ENCODE measurements at places on chromosomes 7 and 10.

DNA sequence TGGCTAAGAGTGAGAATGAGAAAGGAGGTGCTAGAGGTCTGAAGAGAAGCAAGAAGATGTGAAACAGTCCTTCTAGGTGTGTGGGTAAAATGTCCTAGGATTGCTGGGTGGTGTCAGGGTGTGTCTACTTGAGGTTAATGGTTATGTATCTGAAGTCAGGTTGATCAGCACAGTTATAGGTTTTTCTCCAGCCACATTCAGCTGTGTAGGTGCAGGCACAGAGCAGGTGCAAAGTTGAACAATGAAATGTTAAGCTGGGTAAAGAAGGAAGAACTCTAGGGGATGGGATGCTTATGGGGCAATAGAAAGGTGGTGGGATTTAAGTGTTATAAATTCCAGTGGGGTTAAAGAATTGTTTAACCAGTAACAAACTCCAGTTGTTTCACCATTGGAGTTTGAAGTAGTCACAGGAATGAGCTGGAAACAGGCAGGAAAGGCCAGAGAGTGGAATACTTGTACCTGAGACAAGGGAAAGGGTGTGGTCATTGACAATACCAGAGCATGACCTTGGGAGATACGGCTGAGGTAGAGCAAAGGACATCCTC, 200.4 kb upstream of the YAE1 start:
- no peak for DNase-seq

- DNase-seq, result no peak
These were observed 3.0 kb downstream of the PCLO start for GRCh38 chr7:83159731-83160130.

DNA sequence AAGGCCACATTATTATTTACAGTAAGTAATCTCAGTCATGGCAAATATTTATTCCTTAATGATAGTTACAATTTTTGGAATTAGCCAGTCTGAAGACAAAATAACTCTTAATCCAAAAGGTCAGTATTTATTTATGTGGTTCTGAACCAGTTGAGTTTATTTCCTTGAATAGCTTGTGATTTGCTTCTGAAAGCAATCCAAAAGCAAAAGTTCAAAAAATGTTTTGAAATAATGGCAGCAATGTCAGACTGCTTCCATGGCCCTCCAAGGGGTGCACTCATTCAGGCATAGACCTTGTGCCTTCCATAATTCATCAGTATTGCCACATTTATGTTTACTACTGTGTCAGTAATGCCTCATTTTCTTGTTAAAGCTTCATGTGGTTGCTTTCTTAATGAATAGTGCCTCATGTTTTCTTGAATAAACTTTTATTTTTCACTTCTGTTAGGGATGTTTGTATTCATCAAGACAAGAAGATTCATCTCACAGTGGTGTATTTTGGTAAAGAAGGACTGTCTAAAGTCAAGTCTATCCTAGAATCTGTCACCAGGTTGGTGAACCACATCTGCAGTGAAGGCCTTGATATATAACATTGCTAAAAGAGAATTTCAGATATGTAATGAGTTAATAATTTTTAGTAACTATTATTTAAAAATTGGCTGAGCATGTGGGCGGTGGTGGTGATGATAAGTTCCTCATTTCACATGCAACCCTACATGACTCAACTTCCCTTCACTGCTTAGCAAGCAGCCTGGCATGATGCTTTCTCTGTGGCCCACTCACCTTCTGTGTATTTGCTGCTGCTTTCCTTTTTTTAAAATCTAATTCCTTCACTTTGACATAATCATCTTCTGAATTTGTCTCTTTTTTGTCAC, 22.0 kb downstream of the CSGALNACT2 start:
- DNase-seq, result peak; percentile 36

- DNase-seq, result no peak
These were observed 16.5 kb downstream of the NPFFR1 start for GRCh38 chr10:70267161-70267933.

- no peak for DNase-seq
These were observed 627.6 kb upstream of the PHF14 start for GRCh38 chr7:10346032-10346431.

- no peak for DNase-seq
These were observed 56.7 kb downstream of the LRRC4 start for GRCh38 chr7:127974446-127975035.

DNA sequence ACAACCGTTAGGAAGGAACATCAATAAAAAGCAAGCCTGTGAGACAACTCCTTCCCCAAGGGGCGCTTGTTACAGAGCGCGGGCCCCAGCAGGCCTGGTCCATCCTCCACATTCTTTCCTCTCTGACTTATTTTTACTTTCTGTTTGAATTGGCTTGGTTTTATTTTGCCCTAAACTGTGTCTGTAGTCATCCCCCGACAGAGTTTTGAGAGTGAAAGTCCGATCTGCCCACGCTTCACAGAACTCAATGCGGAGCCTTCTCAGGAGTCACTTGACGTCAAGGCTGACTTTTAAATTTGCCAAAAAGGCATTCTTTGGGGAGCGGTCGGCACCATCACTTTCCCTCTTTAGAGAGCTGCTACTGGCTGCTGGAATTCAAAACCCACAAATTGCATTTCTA, 150.1 kb upstream of the KLF6 start:
- peak; percentile 12 for DNase-seq

- DNase-seq, result no peak
These were observed 14.0 kb upstream of the CUX1 start for GRCh38 chr7:101803203-101804087.

DNA sequence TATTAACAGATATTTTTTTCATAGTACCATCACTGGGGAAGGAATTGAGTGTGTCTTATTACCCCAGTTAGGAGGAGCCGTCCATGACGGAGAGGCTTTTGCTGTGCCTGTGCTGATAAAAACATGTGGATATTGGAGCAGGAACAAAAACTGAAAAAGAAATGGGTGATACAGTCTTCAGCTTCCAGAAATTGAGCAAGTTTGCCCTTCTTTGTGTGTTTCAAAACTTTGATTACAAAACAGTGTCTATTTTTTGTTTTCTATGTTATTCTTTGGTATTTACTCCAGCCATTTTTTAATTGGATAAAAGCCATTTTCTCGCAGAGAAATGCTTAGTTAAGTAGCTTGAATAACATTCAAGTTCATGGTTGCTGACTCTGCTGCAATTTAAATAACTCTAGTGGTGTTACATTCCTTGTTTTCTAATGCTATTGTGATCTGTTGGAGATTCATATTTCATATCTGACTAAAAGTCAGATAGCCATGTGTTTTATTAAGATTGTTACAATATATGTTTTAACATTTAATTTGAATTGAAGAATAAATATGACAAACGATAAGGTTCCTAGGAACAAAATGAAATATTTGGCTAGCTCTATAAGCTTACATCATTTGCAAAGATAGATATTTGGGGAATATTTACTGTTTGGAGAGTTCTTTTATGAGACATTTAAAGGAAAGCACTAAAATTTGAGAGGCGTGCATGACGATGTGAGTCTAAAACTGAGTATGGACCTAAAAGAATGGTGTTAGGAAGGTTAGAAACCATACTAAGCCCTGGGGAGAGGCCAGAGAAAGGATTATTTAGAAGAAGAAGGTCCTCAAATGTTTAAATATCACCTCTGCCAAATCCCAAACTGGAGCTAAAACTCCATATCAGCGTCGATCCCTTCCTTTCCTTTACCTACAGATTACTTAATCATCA, 747.3 kb upstream of the CELF2 start:
- DNase-seq, result no peak

DNA sequence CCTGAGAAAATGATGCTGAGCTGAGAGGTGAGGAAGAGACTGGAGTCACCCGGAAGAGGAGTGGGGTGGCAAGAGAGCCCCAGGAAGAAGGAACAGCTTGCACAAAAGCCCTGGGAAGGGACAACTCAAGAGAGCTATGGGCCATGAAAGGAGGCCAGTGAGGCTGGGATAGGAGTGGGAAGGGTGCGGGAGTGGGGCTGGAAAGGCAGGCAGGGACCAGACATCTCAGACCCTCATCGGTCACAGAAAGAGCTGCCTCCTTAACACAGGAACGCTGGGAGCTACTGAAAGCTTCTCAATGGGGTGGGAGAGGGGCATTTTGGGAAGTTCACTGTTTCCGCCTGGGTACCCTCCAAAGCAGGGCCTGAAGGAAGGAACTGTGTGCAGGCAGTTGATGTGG, 122.0 kb upstream of the UNC5B start:
- DNase-seq, result no peak

DNA sequence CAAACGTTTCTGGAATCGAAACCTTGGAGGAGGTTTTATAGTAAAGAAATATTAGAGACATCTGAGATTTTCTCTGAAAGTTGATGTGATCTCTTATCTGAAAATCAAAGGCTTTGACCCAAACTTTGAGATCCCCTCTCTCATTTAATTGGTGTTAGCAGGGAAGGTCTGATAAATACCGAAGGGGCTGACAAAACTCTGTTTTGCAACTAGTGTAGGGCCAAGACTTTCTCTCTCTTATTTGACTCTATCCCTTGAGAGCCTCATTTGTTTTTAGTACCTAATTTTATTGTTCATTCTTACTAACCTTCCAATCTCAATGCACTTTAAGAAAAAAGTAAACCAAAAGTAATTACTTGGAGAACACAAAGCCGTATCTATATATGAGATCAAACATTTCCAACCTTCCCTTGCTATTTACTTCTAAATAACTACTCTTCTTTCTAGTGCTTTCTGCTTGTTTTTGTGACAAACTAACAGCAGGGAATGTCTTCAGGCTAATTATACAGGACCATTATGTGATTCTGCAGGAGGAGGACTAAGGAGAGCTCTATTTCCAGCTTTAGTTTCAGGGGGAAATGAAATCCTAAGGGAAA, 33.4 kb upstream of the NPVF start:
- no peak for DNase-seq

DNA sequence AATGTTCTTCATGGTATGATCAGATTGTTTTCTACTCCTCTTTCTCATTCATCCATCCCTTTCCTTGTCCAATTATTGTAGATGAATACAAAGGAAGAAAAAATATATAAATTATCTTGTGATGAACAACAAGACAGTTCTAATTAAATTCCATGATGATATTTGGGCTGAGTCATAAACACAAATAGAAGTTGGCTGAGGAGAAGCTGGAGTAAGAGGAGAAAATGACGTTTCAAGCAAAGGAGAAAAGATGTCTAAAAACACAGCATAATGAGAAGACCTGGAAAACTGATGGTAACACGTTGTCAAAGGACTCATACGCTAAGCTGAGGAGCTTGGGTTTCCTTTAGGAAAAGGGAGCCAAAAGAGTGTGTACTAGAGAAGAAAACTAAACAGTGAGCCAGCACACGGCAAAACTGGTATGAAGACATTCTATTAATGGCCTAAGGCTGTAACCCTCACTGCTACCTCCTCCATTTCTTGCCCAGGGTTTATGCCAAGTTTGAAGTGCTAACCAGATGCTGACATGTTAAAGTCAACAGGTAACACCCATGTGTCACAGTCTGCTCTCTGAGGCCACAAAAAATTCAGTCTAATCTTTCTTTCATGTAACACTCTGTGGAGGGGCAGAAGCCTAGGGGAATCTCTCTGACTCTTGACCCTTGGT, 26.1 kb downstream of the ZFAND4 start:
- DNase-seq, result no peak

GRCh38 chr7:126426652-126427051, 826.1 kb downstream of the GRM8 start:
- DNase-seq, result no peak

DNA sequence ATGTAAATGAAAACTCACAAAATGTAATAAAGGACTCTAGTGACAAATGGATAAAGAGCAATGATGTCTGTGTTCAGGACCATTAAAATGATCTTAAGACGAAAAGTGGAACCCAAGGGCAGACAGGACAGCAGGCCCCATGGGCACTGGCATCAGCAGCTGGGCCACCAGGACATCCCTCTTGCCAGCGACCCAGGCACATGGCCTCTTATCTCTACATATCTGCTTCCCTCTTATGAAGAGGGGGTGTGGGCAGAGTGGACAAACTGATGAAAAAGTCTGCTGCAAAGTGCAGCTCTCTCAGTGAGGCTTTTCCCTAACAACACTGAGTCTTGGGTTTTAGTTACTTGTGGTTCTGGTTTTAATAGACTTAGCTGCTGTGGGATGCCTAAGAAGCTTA, 44.8 kb upstream of the ANKRD1 start:
- no peak for DNase-seq

DNA sequence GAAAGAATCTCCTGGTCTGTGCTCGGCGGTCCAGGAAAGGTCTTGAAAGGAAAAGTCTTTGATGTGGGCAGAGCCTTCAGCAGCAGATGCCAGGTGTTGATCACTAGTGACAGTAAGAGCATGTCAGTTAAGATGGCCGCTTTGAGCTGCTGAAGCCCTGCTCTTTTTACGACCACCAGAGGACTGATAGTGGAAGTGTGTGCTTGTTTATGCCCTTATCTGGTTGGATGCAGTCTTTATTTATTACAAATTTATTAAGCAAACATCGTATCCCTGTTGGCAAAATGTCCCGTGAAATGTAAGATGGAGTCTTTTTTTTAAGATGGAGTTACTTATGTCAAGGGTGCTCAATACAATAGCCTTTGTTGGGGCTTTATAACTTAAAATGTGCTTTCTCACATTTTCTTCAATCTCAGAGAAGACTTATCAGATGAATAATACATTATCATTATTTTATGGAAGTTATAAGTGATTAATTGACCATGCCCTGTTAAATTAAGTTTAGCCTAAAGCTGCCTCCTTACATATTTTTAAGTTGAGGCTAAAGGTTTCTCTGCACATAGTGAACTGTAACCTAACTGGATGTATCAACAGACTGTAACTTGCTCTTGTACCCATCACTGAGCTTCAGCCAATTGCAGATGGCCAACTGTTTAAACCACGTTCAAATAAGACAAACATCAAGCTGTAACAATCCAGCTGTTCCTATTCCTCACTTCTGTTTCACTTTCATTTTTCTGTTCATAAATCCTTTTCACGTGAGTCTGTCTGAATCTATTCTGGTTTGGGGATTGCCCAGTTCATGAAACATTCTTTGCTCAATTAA, 97.4 kb upstream of the PIK3CG start:
- DNase-seq, result no peak

DNA sequence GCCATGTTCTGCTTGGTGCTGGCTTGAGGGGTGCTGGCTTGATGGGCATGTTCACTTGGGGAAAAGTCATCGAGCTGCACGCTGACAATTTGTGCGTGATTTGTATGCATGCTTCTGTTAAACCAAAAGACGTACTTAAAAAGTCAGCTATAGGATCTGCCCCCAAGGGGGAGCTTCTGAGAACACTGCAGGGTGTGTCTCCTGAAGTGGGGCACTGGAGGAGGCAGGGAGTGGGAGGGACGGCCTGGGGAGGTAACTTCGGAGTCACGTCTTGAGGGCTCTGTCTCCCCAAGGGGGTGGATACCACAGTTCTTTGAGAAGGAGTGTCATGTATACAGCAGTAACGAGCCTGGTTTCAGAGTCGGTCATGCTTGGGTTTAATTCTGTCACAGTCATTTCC, 406.5 kb downstream of the PLXNA4 start:
- DNase-seq, result no peak

- no peak for DNase-seq
These were observed 98.8 kb upstream of the ZNF722 start for GRCh38 chr7:63899691-63900393.

- no peak for DNase-seq
These were observed 48.0 kb downstream of the HSPA12A start for GRCh38 chr10:116694243-116694926.

- DNase-seq, result no peak
These were observed 348.5 kb downstream of the KCNMA1 start for GRCh38 chr10:77289027-77289501.

- no peak for DNase-seq
These were observed 11.4 kb downstream of the SCIN start for GRCh38 chr7:12581897-12582296.

GRCh38 chr10:95530561-95530960, 30.6 kb downstream of the SORBS1 start:
- DNase-seq, result no peak

GRCh38 chr7:130913639-130914553, 179.9 kb upstream of the KLF14 start:
- no peak for DNase-seq

- no peak for DNase-seq
These were observed 80.2 kb downstream of the CHCHD3 start for GRCh38 chr7:133001727-133002126.
